WTC11 (cell line): ENCODE measurements at places on chromosomes 6 and 20. TPM values are rescaled to one million over a fixed set of nuclear protein-coding genes. Genes with fewer than 3 reads are reported as not detected.

SLC24A3 gene
- 4.7 to 5.7 TPM (median 5.3 TPM) in 3 replicates for total RNA-seq

- peaks cover 23% of the 10 kb centered on the region for H3K36me3 ChIP-seq
- H3K4me3 ChIP-seq, result peak overlapping the region; percentile 37
- H3K27me3 ChIP-seq, result no peaks in the 10 kb centered on the region
Observed at GRCh38 chr6:166330612-166331011, 11.7 kb downstream of the SFT2D1 start.

EMILIN3 gene
- 5.5 to 6.0 TPM (median 5.8 TPM) in 3 replicates for total RNA-seq

SYNJ2 gene
- total RNA-seq, result 11.8 to 15.3 TPM (median 12.4 TPM) in 3 replicates

DNA sequence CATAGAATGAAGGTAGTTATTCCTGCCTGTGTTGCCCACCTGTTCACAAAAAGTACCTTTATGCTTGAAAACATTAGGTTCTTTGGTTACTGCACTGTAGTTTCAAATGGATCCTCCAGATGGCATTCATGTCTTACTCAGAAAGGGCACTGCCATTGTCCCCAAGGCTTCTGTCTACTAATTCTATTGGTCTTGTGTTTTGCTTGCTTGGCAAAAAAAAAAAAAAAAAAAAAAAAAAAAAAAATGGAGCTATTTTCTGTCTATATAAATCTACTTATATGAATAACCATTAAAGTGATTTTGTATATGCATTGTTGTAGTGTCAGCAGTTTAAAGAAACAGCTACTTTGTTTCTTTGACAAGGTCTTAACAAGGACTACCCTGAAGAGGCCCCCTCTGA, 12.7 kb upstream of the EFHC1 start:
- DNase-seq, result no peak
- H3K36me3 ChIP-seq, result peaks cover 6% of the 10 kb centered on the region; the same call in 1 of the 2 replicates
- no peak overlapping the region for H3K27ac ChIP-seq
- no peaks in the 10 kb centered on the region for H3K27me3 ChIP-seq
- no peak overlapping the region for H3K4me3 ChIP-seq

DNA sequence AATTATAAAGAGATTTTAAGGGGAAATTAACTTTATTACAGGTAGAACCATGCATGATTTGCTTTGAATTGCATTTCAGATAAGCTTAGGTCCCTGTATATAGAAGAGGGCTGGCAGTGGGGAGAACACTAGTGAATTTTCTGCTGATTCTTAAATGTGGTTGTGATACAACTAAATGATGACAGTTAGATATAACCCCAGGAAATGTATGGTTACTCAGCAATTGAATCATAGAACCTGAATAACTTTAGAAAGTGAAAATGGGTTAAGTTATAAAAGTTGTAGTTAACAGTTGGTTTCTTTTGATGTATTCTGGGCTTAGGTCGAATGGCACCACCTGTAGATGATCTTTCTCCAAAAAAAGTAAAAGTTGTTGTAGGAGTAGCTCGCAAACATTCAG, 70.1 kb downstream of the PHF3 start:
- no peaks in the 10 kb centered on the region for H3K27me3 ChIP-seq
- no peak overlapping the region for H3K4me3 ChIP-seq
- no peak overlapping the region for H3K27ac ChIP-seq
- H3K4me1 ChIP-seq, result no peaks in the 10 kb centered on the region

ANKEF1 gene
- total RNA-seq, result 7.1 to 10.3 TPM (median 10.3 TPM) in 3 replicates

DNA sequence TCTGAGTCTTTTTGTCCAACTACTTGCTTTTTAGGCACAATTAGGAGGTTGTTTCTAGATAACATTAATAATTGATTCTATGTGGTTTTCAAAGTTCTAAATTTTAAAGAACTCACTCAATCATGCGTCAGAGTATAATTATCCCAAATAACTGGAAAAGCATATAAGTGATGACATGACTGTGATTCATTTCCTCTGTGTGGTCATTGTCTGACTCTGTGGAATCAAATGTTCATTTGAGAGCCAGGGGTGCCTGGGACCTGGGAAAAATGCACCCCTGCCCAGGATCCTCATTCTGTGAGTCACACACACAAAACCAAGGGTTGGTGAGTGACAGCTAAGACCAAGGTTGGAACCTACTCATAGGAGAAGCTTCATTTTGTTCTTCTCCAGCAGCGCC, 127.1 kb upstream of the MLIP start:
- no peaks in the 10 kb centered on the region for H3K27me3 ChIP-seq
- peaks cover 15% of the 10 kb centered on the region for H3K4me1 ChIP-seq
- DNase-seq, result no peak

PREX1 gene
- total RNA-seq, result 14.2 to 17.3 TPM (median 15.5 TPM) in 3 replicates

PLN gene
- 0.09 TPM in 1 of 3 replicates, not detected in the others for total RNA-seq

- H3K4me1 ChIP-seq, result no peaks in the 10 kb centered on the region
- H3K27me3 ChIP-seq, result peaks cover 42% of the 10 kb centered on the region
- no peak overlapping the region for H3K27ac ChIP-seq
- no peak for DNase-seq
- peaks cover 10% of the 10 kb centered on the region for H3K36me3 ChIP-seq
Observed at GRCh38 chr6:35230498-35230897, 16.7 kb downstream of the SCUBE3 start.

DNA sequence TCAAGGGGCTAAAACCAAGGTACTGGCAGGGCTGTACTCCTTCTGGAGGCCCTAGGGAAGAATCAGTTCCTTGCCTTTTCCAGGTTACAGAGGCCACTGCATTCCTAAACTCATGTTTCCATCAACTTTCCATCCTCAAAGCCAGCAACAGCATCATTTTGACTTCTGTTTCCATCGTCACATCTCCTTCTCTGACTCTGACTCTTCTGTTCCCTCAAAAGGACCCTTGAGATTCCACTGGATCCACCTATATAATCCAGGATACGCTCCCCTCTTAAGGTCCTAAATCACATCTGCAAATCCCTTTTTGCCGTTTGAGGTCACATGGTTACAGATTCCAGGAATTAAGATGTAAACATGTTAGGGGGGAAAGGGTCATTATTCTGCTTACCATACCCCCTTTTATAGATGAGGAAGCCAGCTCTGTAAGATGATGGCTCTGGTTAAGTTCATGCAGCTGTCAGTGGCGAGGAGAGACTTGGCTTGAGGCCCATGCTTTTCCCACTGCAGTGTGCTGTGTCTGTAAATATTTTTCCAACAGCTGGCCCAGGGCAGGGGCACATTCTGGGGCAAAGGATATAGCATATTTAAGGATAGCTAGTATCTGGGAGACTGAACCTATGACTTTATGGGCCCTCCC, 114.6 kb downstream of the TNFRSF21 start:
- H3K36me3 ChIP-seq, result no peaks in the 10 kb centered on the region
- no peak overlapping the region for H3K27ac ChIP-seq
- H3K4me1 ChIP-seq, result no peaks in the 10 kb centered on the region

- H3K27me3 ChIP-seq, result no peaks in the 10 kb centered on the region
- no peak overlapping the region for H3K4me3 ChIP-seq
- no peaks in the 10 kb centered on the region for H3K36me3 ChIP-seq
- H3K27ac ChIP-seq, result no peak overlapping the region
- no peaks in the 10 kb centered on the region for H3K4me1 ChIP-seq
Observed at GRCh38 chr6:52176550-52176949, 9.6 kb upstream of the IL17A start.

DNA sequence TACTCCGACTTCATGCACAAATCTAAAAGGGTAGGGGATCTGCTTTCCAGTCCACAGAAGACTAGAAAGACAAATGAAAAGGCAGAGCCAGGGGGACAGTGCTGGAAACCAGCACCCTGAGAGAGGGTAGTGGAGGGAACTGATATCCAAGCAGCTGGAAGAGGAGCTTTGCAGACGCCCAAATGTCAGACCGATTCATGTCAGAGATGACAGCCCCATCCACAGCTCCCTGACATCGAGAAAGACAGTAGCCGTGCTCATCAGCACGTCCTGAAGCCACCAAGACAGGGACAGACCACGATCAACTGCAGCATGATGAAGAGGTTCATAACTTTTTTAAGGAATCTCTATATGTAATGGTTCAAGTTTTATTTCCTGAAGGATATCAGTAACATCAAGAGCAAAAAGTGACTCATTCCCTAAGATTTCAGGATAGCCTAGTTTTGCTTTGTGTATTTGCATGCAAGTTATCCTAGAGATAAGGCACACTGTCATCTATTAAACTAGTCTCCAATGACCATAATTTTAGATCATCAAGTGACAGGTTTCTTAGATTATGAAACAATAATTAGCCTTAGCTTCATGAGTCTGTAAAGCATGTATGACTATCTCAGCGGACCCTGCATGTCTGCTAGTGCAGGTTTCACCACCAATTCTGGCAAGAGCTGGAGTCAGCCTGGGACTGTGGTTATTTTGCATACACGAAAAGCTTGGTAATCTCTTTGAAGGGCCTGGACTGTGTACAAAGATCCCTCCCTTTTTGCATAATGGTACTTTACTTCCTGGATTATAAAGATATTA, 43.0 kb downstream of the PRDM1 start:
- no peaks in the 10 kb centered on the region; the same call in 1 of the 2 replicates for H3K27me3 ChIP-seq
- no peak overlapping the region for H3K27ac ChIP-seq
- no peak for DNase-seq
- peaks cover 2% of the 10 kb centered on the region; the same call in 1 of the 2 replicates for H3K4me1 ChIP-seq

TNFRSF6B gene
- not detected in 3 replicates for total RNA-seq

GSTA1 gene
- total RNA-seq, result 0.48 to 0.90 TPM (median 0.89 TPM) in 3 replicates

- DNase-seq, result no peak
- H3K27ac ChIP-seq, result no peak overlapping the region
- no peaks in the 10 kb centered on the region for H3K27me3 ChIP-seq
- H3K4me3 ChIP-seq, result no peak overlapping the region
- H3K4me1 ChIP-seq, result no peaks in the 10 kb centered on the region
Observed at GRCh38 chr6:52620906-52621190, 44.0 kb upstream of the TRAM2 start.

ZNF334 gene
- total RNA-seq, result 18.7 to 20.1 TPM (median 19.2 TPM) in 3 replicates

BPI gene
- total RNA-seq, result not detected in 3 replicates

DNA sequence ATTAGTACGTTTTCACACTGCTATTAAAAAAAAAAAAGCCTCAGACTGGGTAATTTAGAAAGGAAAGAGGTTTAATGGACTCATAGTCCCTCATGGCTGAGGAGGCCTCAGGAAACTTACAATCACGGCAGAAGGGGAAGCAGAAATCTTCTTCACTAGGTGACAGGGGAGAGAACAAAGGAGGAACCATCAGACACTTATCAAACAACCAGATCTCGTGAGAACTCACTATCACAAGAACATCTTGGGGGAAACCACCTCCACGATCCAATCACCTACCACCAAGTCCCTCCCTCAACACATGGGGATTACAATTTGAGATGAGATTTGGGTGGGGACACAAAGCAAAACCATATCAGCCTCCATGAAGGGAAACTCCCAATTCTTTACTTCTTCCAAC, 85.2 kb upstream of the MAFB start:
- H3K27me3 ChIP-seq, result no peaks in the 10 kb centered on the region; the same call in 1 of the 2 replicates
- H3K4me1 ChIP-seq, result peaks cover 21% of the 10 kb centered on the region
- H3K4me3 ChIP-seq, result no peak overlapping the region
- no peak for DNase-seq
- no peaks in the 10 kb centered on the region for H3K36me3 ChIP-seq

DNA sequence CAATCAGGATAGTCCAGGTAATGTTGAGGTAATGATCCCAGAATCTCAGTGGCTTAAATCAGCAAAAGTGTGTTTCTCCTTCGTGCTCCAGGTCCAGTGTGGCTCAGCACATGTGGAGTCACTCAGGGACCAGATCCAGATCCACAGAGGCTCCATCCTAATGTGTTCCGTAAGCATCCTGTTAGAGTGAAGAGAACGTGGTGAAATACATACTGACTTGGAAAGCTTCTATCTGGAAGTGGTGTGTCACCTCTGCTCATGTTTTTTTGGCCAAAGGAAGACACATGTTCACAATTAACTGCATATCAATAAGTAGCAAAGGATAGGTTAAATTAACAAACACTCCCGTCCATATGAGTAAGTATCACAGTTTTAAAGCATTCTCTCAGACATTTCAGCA, 26.8 kb upstream of the PREP start:
- H3K4me3 ChIP-seq, result no peak overlapping the region
- DNase-seq, result no peak
- H3K27ac ChIP-seq, result no peak overlapping the region
- no peaks in the 10 kb centered on the region for H3K36me3 ChIP-seq

IMPG1 gene
- not detected in 3 replicates for total RNA-seq

DNA sequence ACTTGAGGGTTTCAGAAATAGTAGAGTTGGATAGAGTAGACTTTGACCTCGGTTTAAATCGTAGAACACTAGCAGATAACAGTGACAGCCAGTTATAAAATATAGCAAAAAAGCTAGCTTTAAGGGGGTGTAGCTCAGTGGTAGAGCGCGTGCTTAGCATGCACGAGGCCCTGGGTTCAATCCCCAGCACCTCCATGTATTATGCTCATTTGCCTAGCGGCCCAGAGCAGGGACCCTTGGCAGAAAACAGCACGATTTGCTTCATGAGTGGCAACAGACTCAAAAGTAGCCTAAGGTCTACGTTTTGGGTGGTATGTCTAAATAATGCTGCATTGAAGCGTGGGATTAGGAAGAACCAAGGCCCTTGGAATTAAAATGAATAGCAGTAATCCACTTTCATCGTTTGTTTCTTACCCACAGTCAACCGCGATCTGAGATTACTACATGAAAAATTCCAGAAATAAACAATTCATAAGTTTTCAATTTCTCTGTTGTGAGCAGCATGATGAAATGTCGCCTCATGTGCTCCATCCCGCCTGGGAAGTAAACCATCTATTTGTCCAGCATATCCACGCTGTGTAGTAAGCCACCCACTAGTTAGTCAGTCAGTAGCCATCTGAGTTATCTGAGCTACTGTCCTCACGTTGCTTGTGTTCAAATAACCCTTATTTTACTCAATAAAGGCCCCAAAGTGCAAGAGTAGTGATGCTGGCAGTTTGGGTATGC, 184.9 kb downstream of the GPX5 start:
- peak; percentile 73 for DNase-seq
- peak overlapping the region; percentile 96 for H3K4me3 ChIP-seq
- H3K36me3 ChIP-seq, result peaks cover 18% of the 10 kb centered on the region
- 0 out of 2 replicates have a peak, but pooled peaks cover 3% of the 10 kb centered on the region for H3K4me1 ChIP-seq

RAET1L gene
- total RNA-seq, result not detected in 3 replicates

- no peak overlapping the region for H3K27ac ChIP-seq
- no peak overlapping the region for H3K4me3 ChIP-seq
- H3K27me3 ChIP-seq, result no peaks in the 10 kb centered on the region
- no peaks in the 10 kb centered on the region for H3K4me1 ChIP-seq
- H3K36me3 ChIP-seq, result no peaks in the 10 kb centered on the region
- no peak for DNase-seq
Observed at GRCh38 chr6:112665114-112665513, 318.0 kb downstream of the RFPL4B start.

ELOVL2 gene
- 1.0 to 2.0 TPM (median 1.1 TPM) in 3 replicates for total RNA-seq

- DNase-seq, result no peak
- no peaks in the 10 kb centered on the region for H3K36me3 ChIP-seq
Observed at GRCh38 chr20:11738852-11739251, 178.8 kb upstream of the BTBD3 start.

- H3K4me3 ChIP-seq, result peak overlapping the region; percentile 82
- DNase-seq, result no peak
- H3K36me3 ChIP-seq, result no peaks in the 10 kb centered on the region
- peaks cover 7% of the 10 kb centered on the region for H3K27me3 ChIP-seq
Observed at GRCh38 chr20:64062276-64062595, 762 bp upstream of the TCEA2 start.

DNA sequence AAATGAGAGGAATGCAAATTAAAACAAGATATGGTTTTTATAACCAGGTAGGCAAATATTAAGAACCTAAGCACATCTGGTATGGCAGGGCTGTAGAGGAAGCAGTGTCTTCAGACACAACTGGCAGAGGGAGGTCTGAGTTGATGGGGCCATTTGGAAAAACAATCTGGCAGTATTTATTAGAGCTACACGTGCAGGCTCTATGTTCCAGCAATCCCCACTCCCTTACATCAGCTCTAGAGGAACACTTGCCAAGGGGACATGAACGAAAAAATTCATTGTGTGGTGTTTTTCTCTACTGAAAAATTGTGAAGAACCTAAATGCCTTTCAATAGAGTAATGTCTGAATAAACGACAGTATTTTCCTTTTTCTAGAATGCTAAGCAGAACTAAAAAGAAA, 111.6 kb upstream of the EDN1 start:
- no peak overlapping the region for H3K27ac ChIP-seq
- H3K36me3 ChIP-seq, result peaks cover 4% of the 10 kb centered on the region; the same call in 1 of the 2 replicates
- H3K4me3 ChIP-seq, result no peak overlapping the region
- peaks cover 12% of the 10 kb centered on the region for H3K4me1 ChIP-seq
- H3K27me3 ChIP-seq, result no peaks in the 10 kb centered on the region
